Epithelial cell of proximal tubule (primary cell): ENCODE measurements at places on chromosomes 5 and 9.

GRCh38 chr5:77709993-77710685 is 66.0 kb downstream of the TBCA start:
- no peak for DNase-seq

GRCh38 chr9:73412874-73413273 is 261.2 kb downstream of the ANXA1 start:
- DNase-seq, result no peak

DNA sequence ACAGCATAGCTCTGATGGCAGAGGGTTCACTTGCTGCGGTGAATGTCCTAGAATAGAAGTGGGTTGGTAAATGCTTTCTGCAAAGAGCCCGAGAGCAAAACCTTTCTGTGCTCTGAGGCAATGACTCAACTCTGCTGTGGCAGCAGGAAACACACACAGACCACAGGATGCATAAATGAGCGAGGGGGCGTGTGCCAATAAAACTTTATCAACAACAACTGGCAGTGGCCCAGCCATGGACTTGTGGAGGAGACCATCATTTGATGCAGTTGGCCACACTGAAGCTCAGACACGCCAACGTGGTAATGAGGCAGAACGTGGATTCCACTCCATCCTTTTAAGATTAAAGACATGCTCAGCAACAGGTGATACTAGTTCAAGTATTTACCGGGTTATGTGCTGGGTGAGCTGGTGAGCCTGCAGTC is 6.8 kb downstream of the MRPL36 start:
- no peak for DNase-seq

DNA sequence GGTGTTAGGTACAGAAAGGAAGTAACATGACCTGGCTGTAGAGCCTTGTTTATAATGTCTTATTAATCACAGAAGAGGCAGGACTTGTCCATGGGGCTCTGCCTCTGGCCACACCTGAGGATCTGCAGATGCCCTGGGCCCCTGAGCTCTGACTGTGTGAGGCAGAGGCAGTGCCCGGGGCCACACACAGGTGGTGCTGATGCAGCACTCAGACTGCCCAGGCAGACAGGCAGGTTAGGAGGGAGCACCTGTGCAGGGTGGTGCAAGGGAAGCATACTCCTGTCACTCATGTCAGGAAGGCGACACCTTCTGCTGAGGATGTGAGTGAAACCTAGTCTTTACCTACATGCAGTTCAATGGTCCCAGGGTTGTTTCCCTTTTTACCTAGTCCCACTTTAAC is 88.7 kb downstream of the CFAP90 start:
- DNase-seq, result no peak

GRCh38 chr5:88263349-88263748 is 5.3 kb downstream of the TMEM161B start:
- no peak for DNase-seq

GRCh38 chr9:124788542-124789217 is 11.7 kb downstream of the OLFML2A start:
- DNase-seq, result no peak
